Cortex of kidney (tissue), 1 donor: ENCODE measurements at places on chromosomes 7 and 10.

DNA sequence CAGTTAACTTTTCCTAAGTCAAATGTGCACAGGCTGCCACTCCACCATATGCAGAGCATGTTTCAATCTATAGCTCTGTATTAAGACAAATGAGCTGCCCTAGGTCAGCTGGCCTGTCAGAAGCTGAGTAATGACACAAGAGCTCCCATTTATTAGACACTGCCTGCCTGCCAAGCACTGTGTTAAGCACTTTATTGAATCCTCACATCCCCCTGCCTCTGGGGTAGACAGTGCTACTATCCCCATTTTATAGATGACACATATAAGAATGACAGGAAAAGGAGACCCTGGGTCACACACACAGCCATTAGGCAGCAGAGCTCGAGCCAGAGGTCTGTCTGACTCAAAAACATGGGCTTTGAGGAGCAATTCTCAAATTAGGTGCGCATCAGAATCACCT lies 179.8 kb upstream of the PDE1C start:
- no peak for DNase-seq

GRCh38 chr7:38169847-38170246 lies 8.2 kb upstream of the STARD3NL start:
- DNase-seq, result no peak

- no peak for DNase-seq
Measured at GRCh38 chr10:113322843-113323242, 230.0 kb upstream of the HABP2 start.

GRCh38 chr7:133827707-133828623 lies 299.2 kb upstream of the LRGUK start:
- no peak for DNase-seq

- no peak for DNase-seq
Measured at GRCh38 chr7:12623885-12624498, 53.5 kb downstream of the SCIN start.

- DNase-seq, result no peak
Measured at GRCh38 chr7:105962353-105962752, 711 bp upstream of the CDHR3 start.

- DNase-seq, result no peak
Measured at GRCh38 chr10:13053794-13054462, 46.0 kb upstream of the OPTN start.

- DNase-seq, result no peak
Measured at GRCh38 chr7:2245883-2246675, 4.1 kb downstream of the NUDT1 start.

GRCh38 chr7:23242935-23243334 lies 3.6 kb upstream of the GPNMB start:
- DNase-seq, result no peak

DNA sequence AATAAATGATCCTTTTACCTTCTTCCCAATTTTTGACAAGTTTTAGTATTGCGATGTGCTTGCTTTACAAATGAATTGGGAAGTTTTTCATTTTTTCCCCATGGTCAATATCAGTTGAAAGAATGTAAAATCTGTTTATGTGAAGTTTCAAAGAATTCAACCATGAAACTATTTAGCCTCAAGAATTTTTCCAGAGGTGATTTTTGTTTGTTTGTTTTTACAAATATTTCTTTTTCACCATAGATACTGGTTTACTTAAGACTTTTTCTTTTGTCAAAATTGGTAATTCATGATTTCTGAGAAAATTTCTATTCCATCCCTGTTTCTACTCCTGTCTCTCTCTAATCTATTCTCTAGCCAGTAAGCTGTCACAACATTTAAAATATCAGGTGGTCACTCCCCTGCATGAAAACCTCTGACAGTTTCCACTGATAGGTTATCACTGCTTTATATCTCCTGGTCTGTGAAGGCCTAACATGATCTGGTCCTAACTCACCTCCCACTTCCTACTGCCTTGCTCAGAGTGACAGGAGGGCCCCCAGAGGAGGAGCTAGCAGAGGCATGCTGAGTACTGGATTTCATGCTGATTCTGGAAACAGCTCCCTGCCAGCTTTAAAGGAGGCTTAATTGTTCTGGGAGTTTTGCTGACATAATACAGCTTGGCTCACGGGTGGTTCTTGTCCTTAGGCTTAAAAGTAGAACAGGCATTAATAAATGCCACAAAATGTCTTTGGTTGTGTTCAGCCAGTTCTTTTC lies 7.6 kb upstream of the ARMS2 start:
- no peak for DNase-seq

- no peak for DNase-seq
Measured at GRCh38 chr7:79317728-79318127, 135.7 kb downstream of the MAGI2 start.

DNA sequence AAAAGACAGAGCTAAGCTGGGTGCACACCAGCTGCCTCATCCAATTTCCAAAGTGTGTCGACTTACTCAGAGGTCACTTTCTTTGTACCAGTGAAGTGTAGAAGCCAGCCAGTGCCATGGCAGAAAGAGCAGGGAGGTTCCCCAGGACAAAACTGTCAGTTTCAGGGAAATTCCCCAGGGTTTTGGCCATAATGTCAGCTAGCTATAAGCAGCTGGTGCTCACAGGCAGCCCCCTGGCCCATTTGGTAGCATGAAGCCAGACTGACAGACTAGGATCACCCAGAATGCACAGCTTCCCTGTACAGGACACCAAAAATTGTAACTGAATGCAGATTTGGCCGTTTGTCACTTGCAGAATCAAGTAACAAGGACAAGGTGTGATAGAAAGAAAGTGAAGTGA lies 28.6 kb downstream of the MRPL32 start:
- DNase-seq, result no peak

DNA sequence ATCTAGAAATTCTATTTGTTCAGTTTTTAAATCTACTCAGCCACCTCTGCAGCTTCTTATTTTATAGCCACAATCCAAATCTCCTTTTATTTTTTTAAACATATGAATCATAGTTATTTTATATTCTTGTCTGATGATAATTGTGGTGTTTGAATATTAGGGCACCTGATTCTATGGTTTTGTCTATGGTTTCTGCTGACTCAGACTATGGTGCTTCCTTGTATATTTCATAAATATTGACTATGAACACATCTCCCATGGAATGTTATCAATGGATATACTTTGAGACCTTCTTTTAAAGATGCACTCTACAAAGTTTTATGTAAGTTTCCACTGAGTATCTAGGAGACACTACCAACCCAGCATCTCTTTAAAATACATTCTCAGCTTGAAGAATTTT lies 1027.0 kb upstream of the AUTS2 start:
- no peak for DNase-seq

DNA sequence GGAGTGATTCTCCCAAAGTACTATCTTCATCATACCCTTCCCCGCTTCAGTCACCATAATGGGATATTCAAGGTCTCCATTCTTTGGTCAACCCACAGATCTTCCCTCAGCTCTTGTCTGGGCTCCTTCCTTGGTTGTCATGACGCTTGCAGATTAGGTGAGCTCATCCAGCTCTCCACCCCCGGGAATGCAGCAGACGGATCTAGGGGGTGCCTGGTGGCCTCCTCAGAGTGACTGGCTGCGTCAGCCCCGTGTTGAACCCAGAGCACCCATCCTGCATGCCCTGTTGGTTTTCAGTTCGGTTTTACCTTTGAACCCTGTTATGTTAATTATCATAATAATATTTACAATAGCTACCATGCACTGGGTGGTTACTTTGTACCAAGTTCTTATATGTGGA lies 6.4 kb downstream of the NEURL1 start:
- DNase-seq, result no peak

DNA sequence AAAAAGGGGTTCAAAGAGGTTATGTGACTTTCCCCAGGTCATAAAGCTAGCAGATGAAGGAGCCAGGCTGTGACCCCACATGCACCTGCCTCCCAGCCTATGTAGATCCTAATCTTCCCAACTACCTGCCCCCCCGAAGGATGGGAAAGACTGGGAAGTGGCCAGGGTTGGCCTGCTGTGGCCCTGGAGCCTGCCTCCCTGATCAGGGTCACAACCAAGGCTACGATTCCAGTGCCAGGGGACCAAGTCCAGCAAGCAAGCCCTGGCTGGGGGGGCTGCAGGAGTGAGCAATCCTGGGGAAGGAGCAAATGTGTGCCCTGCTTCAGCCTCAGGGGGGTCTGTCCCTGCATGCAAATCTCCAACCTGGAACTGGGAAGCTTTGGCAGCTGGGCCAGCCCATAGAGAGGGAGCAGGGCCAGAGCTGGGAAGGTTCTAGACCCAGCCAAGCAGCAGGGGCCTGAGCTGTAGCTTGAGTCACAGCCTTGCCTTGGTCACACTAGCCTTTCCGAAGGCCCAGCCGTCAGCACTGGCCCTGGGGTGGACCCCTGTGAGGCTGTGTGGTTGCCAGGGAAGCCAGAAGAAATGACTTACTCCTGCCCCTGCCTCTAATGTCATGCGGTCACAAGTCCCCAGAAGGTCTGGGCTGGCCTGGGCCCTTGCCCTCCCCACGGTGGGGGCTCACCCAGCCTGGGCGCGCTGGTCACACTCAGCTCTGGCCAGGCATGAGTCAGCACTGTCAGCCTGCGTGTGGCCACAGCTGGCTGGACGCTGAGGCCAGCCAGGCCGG lies 96.4 kb upstream of the ZMIZ1 start:
- peak; percentile 28 for DNase-seq

DNA sequence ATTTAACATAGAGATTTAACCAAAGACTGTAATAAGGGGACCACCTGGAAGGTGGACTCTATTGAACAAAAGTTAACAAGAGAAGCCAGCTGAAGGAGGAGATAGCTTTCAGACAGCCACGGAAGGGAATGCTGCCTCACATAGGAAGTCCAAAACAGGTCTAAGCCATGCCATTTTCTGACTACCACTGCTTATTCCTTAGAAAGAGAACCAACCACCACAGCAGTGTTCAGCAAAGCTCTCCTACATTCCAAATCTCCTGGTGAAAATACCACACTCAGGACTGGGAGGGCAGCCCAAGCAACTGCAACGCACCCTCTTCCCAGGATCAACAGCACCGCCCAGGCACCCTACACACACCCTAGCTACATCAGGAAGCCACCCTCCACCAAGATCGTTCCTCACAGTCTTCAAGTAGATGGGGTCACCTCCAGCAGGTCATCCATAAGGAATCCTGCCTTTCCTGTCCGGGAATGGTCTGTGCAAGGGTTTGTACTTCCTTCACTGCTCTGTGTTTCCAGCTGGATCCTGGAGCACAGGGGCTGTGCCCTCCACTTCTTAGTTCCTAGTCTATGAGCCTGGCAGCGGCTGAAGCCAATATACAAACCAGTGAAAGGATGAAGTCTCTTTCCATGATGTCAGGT lies 2.5 kb downstream of the KIAA1549 start:
- no peak for DNase-seq

DNA sequence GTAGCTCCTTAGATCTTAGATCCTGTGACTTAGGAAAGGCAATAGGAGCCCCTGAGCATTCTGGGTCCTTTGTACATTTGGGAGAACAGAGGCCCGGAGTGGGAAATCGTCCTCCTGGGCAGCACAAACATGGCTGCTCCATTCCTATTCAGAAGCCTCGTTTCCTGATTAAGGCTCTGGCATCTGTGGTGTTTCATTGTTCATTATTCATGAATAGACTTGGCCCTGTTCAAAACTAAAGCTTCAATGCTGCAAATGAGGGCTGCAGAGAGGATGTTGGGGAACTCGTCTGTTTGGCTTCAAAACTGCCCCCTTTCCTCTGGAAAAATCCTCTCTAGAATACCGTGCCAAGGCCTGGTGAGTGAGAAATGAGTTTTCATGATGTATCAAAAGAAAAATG lies 3.4 kb upstream of the HTRA1 start:
- no peak for DNase-seq

DNA sequence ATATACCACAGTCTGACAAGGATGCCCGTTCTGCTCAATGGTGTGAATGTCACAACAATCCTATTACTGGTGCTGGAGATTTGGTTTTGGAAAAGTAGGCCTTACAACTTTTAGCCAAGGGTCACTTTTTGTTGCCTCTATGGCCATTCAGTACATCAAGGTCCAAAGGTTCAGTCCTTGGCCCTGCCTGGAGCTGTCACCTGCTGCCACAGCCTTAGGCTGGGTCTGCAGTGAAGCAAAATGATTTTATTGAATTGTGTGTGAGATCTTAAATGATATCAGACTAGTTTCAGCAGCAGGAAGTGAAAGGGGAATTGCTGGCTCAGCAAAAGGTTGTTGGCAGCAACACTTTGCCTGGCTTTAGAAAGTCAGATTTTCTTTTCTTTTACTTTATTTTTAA lies 427.6 kb downstream of the THSD7A start:
- DNase-seq, result no peak

- DNase-seq, result no peak
Measured at GRCh38 chr10:123997486-123998196, 95.8 kb downstream of the CHST15 start.

GRCh38 chr10:46520381-46520780 lies 36.1 kb downstream of the GPRIN2 start:
- no peak for DNase-seq

- no peak for DNase-seq
Measured at GRCh38 chr7:136618818-136619217, 249.6 kb upstream of the CHRM2 start.

- DNase-seq, result no peak
Measured at GRCh38 chr10:83929399-83929798, 209.9 kb upstream of the GHITM start.

GRCh38 chr7:34064519-34065158 lies 159.3 kb downstream of the BMPER start:
- DNase-seq, result no peak

DNA sequence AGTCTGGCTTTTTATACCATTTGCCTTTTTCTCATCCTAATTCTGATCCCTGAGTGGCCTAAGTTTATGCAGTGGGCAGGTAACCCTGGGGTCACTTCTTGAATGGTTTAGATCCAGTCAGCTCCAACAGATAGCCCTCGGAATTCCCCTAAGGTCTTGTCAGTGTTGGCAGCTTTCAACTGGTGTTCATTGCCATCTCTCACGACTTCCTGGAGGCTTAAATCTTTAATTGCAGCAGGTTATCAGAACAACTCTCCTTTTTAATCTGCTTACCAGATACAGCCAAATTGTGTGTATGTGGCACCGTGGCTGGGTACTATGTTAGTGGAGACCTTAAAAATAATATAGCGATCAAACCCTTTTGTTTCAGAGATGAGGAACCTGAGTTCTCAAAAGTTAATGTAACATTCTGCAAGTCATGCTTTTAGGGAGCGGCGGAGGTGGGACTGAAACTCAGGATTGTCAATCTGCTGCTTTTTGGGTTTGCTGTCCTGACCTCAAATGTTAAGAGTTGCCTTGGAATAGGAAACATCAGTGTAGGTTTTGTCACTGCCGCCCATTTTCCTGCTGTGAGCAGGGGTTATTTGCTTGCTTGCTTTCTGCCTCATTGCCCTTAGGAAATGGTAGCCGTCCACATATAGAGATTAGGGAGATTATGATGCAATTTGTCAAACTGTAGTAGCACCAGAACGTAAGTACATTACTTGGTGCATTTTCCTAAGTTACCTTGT lies 818 bp downstream of the DLD start:
- DNase-seq, result no peak

DNA sequence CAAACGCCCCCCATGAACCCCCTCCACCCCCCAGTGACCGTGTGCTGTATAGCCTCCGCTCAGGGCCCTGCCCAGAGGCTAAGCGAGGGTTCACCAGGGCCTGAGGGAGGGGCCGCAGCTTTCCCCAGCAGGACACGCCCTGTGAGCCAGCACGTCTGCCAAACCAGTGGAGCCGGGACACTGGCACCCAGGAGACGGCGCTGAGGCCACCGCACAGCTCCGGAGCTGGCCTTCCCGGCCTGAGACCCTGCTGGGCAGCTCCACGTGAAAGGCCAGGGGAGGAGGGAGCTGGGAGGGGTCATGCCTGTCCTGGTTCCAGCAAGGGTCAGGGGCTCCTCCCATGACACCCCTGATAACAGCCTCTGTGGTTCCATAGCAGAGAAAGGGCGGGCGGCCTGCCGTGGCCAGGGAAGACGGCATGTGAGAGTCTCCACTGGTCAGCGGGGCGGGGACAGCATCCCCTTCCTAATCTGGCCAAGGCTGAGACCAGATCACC lies 278.3 kb downstream of the ELFN1 start:
- DNase-seq, result no peak

- DNase-seq, result no peak
Measured at GRCh38 chr7:20030915-20031362, 186.2 kb downstream of the MACC1 start.
